ENCODE measurements at places on chromosomes 2 and 18. TPM values are rescaled to one million over a fixed set of nuclear protein-coding genes. Genes with fewer than 3 reads are reported as not detected.

Gene TXNDC2
- not detected for polyA plus RNA-seq

Gene UGT1A4
- 2.4 TPM for polyA plus RNA-seq

Gene BBS5
- polyA plus RNA-seq, result 2.0 TPM

Gene IL1R1
- polyA plus RNA-seq, result 6.9 TPM

Gene GAREM2
- polyA plus RNA-seq, result 0.17 TPM

Gene THSD7B
- polyA plus RNA-seq, result 0.04 TPM

Gene CD207
- polyA plus RNA-seq, result not detected

Gene SPP2
- polyA plus RNA-seq, result not detected

Gene GLI2
- polyA plus RNA-seq, result 0.04 TPM

Gene ANKRD53
- not detected for polyA plus RNA-seq

Gene CERKL
- polyA plus RNA-seq, result 0.08 TPM

Gene CD226
- 1.1 TPM for polyA plus RNA-seq

Gene ANKRD29
- 8.5 TPM for polyA plus RNA-seq

Gene SOCS6
- polyA plus RNA-seq, result 20.4 TPM

Gene PSMA8
- polyA plus RNA-seq, result not detected

Gene NEU2
- not detected for polyA plus RNA-seq

Gene M1AP
- polyA plus RNA-seq, result 0.19 TPM

Gene KCTD1
- polyA plus RNA-seq, result 32.1 TPM

Gene UGGT1
- polyA plus RNA-seq, result 30.9 TPM

Gene HIBCH
- polyA plus RNA-seq, result 10.6 TPM

Gene SYT4
- not detected for polyA plus RNA-seq

Gene UGT1A8
- 0.41 TPM for polyA plus RNA-seq

Gene LRP1B
- polyA plus RNA-seq, result not detected

Gene CTAGE1
- polyA plus RNA-seq, result not detected

Gene EMILIN1
- polyA plus RNA-seq, result 0.03 TPM

Gene SCTR
- not detected for polyA plus RNA-seq

Gene MARCHF7
- polyA plus RNA-seq, result 52.9 TPM
